ENCODE measurements at places on chromosomes 7 and 10. TPM values are rescaled to one million over a fixed set of nuclear protein-coding genes. Genes with fewer than 3 reads are reported as not detected.

Gene SPDYE1
- not detected for total RNA-seq

Gene HECW1
- 0.77 TPM for total RNA-seq

- DNase-seq, result no peak
Measured at GRCh38 chr7:1779445-1779844, 109.4 kb downstream of the ELFN1 start.

Gene TNS3
- total RNA-seq, result 533 TPM

DNA sequence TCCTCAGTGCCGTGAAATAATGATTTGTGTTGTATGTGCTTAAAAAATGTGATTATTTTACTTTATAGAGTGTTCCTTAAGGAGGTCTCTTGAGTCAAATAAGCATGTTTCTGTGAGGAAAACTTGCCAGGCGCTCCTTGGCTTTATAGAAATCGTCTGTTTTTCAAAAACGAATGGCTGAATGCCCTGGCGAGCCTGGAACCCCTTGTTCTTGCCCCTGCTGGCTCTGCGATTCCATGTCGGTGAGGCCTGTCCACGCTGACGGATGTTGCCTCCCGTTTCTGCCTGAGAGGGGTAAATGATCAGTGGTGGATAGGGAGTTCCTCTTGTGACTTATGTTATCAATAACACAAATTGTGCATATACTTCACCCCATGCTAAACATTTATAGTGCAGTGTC lies 75.5 kb downstream of the MGMT start:
- DNase-seq, result no peak

DNA sequence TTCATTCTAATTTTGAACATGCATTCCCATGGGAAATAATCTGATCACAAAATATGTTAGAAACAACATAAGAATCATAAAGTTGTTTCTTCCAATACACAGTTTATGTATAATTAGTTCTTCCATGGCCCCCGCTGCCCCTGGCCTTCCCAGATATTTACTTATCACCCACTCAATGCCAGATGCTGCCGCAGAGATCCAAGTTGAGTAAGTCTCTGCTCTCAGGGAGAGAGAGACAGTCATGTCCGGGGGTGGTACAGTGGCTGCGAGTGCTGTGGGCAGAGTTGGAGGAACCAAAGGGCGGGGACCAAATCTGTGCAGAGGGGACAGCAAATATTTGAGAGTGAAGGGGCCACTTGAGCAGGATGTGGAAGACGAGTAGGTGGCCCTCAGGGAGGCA lies 37.1 kb downstream of the COL26A1 start:
- no peak for DNase-seq

DNA sequence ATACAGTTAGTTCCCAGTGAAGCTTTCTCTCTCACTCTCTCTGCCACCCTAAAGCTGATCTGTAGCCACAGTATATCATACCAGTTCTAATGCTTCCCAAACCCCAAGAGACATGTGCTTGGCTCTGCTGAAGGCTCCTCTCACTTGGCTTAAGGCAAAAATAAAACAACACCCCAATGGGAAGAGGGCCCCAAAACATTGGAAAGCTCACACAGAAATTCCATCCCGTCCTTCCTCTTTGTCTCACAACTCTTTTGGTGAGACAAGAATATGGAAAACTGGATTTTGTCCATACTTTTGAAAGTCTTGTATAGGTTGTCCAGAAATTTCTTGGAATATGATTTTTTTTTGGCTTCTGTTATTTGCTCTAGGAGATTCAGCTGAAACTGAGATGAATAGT lies 56.1 kb upstream of the WNT16 start:
- DNase-seq, result no peak

- no peak for DNase-seq
Measured at GRCh38 chr7:74405191-74405898, 48.4 kb upstream of the GTF2IRD1 start.

Gene MLXIPL
- 7.2 TPM for total RNA-seq

- DNase-seq, result no peak
Measured at GRCh38 chr10:42690449-42691360, 52.3 kb upstream of the ZNF33B start.

- DNase-seq, result no peak
Measured at GRCh38 chr10:78299851-78300468, 266.3 kb downstream of the RPS24 start.

Gene TMEM229A
- not detected for total RNA-seq

Gene GDF10
- 1.2 TPM for total RNA-seq

Gene RHEB
- total RNA-seq, result 259 TPM

DNA sequence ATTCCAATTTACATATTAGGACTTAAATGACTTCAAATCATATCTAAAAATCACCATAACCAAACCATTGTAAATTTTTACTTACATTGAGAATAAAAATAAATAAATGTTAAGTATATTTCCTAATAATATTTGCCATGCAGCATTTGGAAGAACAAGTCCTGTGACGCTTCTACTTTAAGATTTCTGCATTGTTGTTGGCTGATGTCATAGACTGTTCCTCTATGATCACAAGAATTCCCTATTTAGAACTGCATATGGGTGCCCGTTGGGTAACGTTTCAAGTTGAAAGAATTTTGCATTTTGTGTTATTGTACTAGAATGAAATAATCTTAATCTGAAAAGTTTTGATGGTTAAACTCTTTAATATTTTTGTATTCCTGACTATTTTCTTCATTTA lies 5.1 kb upstream of the ITGB1 start:
- DNase-seq, result no peak

Gene RSPH10B
- 0.26 TPM for total RNA-seq

GRCh38 chr10:96585736-96586418 lies 935 bp downstream of the TM9SF3 start:
- no peak for DNase-seq

Gene SEMA3E
- 7.3 TPM for total RNA-seq

- DNase-seq, result no peak
Measured at GRCh38 chr10:6657196-6657595, 77.1 kb upstream of the PRKCQ start.

DNA sequence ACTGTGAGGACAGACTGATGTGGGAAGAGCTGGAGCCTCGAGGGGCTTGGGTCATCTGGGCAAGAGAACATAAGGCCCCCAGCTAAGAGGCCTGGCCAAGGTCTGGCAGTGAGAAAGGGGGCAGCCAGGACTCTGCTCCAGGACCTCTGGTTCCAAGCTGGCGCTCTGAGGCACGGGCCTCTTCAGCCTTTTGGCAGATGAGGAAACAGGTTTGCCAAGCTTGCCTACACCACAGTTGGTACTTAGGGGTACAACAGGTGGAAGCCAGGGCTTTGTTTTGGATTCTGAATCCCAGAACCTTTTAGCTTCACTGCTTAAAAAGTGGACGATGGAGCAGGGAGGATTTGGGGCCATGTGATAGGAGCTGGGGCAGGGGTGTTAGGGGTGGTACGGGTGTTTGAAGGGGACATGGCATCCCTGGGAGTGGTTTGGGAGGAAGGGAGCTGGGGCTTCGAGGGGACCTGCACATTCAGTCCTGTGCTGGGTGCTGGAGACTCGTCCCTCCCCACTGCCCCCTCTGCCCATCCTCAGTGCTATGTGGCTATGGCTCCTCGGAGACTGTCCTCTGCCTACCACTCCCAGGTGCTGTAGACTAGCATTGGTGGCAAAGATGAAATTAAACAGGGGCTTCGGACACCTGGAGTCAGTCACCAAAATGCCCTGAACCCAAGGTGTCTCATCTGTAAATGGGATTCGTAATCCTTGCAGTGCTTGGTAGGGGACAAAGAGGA lies 30.3 kb downstream of the ZNF775 start:
- no peak for DNase-seq

Gene HTR7
- 0.33 TPM for total RNA-seq

Gene CCDC186
- 14.4 TPM for total RNA-seq

- DNase-seq, result peak; percentile 12
Measured at GRCh38 chr7:142711746-142712616, 37.3 kb upstream of the PRSS1 start.

DNA sequence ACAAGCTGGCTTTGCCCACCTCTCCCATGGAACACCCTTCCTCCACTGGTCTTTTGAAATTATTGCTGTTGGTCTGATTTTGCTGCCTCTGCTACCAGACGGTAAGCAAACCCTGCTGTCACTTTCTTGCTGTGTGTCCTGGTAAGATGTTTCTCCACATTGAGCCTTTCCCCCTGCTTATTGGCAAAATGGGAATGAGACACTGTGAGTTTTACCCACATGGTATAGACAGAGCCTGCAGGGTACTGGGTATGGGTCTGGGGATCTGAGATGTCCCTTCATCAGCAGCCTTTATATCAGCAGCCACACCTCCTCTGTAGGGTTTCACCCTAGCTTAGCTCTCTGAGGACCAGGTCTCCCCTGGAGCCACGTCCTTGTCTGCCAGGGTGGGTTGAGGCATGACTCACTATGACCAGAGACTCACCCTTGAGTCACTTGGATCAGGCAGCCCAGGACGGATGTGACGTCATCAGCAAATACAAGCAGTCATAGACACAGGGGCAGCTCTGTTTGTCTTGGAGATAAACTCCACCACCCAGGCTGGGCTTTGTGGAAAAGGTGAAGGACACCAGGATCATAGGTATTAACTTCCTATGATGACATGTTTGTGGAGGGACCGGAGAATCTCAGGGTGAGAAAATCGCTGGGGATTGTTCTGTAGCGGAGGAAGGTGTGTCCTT lies 17.9 kb upstream of the BAIAP2L1 start:
- peak; percentile 98 for DNase-seq

DNA sequence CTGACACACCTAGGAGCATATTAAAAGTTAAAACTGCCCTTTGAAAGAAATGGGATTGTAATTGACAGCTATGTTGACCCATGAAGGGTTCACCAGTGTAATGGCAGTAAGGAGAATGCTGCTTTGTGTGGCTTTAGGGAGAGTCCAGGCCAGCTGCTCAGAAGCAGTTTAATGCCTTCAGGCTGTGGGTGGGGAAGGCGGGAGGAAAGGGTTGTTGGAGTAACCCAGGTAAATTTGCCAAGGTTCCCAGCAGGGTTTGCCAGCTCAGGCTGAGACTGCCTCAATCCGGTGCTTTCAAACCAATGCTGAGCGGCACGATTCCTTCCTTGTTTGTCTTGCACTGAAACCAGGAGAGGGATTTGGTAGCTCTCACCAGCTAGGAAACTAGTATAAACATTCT lies 637.2 kb downstream of the INHBA start:
- DNase-seq, result no peak

DNA sequence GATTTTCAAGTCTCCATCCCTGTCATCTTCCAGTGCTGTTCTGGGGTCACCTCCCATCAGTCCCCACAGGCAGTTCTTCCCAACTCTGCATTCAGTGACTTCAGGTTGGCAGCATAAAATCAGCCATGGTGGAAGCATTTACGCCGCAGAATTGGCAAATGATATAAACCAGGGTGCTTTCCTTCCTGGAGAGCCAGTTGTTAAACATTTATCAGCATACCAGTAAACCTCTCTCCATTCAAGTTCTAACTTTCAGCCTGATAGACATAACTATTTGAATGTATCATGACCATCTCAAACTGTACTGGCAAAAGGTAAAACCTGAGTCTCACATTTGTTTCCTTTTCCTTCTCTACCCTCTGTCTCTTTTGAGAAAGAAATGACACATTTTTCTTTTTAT lies 69.7 kb upstream of the ITPRID1 start:
- DNase-seq, result no peak

DNA sequence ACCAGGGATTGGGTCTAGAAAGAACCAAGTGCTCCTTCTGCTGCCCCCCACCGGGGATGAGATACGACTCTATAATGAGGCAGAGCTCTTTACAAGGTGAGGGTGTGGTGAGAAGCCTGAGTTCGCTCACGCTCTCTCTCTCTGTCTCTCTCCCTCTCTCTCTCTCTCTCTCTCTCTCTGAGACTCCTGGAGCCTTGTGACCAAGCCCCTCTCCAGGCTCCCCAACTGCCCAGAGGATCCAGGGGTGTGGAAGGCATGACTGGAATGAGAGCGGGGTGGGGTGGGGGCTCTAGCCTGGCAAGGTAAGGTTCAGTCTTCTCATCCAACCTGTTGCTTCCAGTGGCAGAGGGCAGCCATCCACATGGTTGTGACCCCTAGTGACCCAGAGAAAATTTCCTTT lies 3.1 kb upstream of the PTF1A start:
- no peak for DNase-seq

Gene CLIP2
- total RNA-seq, result 39.9 TPM

Gene PNLIP
- total RNA-seq, result 1.5 TPM

- no peak for DNase-seq
Measured at GRCh38 chr7:111840528-111840927, 278.2 kb upstream of the IMMP2L start.

DNA sequence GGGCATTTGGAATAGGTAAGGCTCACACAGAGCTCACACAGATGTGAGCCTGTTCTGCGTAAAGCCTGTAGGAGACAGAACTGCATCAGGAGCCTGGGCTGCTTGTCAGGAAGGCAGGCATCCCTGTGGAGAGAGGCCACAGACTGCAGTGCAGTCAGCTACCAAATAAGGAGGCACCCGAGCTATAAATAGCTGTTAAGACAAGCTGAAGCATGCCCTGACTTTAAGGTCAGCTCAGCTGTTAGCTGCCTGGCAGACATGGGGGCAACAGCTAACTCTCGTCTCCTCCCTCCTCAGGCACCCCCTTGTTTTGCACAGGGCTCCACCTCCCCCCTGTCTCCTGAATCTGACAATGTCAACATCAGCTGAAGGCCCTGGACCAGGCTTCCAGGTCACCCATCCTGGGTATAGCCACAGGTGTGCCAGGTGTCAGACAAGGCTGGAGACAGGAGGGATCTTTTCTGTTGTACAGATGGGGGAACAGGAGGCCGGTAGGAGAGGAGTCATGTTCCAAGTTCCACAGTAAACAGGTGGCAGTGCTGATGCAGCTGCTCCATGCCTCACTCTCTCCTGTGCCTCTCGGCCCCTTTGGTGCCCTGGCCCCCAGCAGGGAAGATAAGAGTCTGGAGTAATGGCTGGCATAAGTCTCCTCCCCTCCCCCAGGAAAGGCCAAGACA lies 27.6 kb upstream of the MKRN1 start:
- DNase-seq, result no peak

- DNase-seq, result no peak
Measured at GRCh38 chr7:28890137-28890536, 68.0 kb downstream of the TRIL start.

DNA sequence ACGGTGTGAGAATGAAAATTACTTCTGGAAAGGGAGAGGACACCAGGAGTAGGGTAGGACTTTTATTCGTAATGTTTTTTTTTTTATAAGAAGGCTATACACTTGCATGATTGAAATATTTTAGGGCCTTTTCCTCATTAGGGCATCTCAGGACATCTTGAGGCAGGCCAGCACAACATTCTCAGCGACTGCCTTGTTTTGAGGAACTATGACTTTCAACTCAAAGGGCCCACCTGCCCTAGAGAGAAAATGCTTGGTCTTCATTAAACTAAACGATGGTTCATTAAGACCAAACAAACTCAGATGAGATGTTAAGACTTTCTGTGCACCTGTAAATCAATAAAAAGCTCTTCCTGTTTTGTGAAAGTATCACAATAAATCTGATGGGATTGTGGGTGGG lies 11.3 kb downstream of the NOD1 start:
- DNase-seq, result no peak

DNA sequence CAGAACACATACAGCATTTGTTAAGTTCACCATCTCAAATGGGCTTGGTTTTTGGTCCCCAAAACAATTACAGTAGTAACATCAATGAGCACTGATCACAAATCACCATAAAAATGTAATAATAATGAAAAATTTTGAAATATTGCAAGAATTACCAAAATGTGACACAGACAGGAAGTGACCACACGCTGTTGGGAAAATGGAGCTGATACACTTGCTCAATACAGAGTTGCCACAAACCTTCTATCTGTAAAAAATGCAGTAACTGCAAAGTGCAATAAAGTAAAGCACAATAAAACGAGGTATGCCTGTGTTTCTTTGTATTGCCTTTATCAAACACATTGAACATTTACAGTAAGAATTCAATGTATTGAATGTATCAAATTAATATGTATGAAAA lies 262.7 kb downstream of the CTNNA3 start:
- no peak for DNase-seq
